Anterior cingulate cortex (tissue), 58 donors: ENCODE measurements at places on chromosomes 4 and X.

DNA sequence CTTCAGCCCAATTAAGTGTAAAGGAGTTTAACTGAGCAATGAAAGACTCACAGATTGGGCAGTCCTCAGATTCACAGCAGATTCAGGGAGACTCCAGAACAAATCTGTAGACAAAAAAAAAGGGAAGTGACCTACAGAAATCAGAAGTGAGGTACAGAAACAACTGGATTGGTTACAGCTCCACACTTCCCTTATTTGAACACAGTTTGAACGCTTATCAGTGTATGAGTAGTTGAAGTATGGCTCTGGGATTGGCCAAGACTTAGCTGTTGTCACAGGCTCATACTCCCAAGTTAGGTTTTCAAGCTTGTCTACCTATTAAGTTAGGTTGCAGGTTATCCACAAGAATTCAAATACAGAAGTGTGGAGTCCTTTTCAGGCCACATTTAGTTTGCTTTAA is 112.4 kb upstream of the ELOVL6 start:
- no peak for DNase-seq

- no peak for DNase-seq
These were observed 156.8 kb downstream of the GRXCR1 start for GRCh38 chr4:43049326-43049725.

DNA sequence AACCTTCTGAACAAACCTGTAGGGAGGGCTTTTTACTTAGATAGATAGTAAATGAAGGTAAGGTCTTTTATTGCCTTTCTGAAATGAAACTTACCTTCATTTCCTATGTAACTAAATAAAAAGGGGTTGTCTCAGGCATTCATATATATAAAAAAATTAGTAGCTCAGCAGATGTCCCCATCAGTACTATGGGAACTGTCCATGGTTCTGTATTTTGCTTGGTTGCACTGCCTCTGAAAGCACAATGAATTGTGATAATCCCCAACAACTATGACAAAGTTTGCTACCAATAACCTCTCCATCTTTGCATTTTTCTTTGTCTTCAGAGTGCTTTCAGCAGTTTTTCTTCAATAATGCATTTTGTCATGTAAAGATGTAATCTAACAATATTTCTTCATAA is 222.4 kb downstream of the SLIT2 start:
- no peak for DNase-seq

GRCh38 chrX:2690856-2691542 is at the start of gene CD99:
TSS of gene CD99 (plus strand) at chrX:2691295. CDS start at chrX:2691361, 66 bp downstream.
- DNase-seq, result no peak

- DNase-seq, result no peak
These were observed 9.7 kb upstream of the USO1 start for GRCh38 chr4:75714704-75715103.

DNA sequence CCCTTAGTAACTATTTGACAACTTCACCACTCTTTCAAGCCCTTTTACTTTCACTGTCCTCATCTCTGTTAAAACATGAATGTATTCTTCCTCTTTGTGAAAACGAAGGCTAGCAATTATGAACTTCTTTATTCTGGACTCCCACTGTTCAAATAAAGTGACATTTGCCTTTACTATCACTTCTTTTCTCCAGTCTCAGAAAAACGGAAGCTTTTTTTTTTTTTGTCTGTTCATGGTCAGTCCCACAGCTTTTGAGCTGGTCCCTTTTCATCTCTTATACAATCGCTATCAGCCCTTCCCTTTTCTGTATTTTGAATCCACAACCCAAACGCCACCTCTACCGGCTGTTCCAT is 327.7 kb downstream of the DKK2 start:
- no peak for DNase-seq
